ENCODE measurements at places on chromosomes 2 and 18. TPM values are rescaled to one million over a fixed set of nuclear protein-coding genes. Genes with fewer than 3 reads are reported as not detected.
A peak's percentile ranks its signal among the peaks of the same experiment; 100 is the strongest.

- peak; percentile 90 for DNase-seq
These were observed 75.0 kb downstream of the CTIF start for GRCh38 chr18:48613589-48614404.

DNA sequence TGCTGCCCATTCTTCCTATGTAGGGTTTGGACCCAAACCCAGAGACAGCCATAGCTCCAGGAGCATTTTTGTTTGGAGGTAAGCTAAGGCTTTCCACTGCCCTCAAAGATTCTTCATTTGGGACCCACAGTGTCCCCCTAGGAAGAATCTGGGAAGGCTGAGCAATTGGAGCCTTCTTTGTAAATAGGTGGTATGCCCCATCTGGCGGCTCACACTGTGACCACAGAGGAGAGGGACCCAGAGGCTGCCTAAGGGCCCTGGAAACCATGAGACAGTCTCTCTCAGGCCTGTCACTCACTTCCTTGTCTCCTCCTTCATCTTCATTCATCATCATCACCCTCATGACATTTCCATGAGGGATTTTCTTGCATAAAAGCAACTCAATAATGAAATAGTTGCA is 215.4 kb upstream of the OSR1 start:
- DNase-seq, result no peak

NEU2 gene
- not detected for polyA plus RNA-seq

GRCh38 chr18:9334973-9335696 is 562 bp downstream of the TWSG1 start:
- DNase-seq, result peak; percentile 66

SLC8A1 gene
- polyA plus RNA-seq, result 0.97 TPM

GRCh38 chr2:102018823-102019445 is 27.2 kb downstream of the IL1R2 start:
- no peak for DNase-seq

GRCh38 chr2:37669446-37669845 is 2.0 kb downstream of the CDC42EP3 start:
- DNase-seq, result no peak

DNA sequence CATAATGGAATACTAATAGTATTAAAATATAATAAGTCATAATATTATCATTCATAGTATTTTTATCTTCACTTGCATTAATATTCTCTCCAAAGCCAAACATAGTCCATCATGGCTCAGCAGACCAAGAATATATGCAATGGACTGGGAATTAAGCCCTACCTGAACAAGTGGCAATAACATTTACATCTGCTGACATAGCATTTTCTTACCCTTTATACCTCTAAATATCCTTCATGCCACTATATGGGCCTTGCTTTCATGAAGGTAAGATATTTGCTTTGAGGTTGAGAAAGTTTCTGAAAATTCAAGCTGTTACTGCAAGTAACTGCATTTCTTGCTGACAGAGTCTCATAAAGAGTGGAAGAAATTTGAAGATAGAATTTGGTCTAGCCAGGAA is 847.4 kb upstream of the GCFC2 start:
- DNase-seq, result no peak

PAX8 gene
- polyA plus RNA-seq, result not detected

GRCh38 chr2:176774766-176775451 is 437.7 kb upstream of the HNRNPA3 start:
- DNase-seq, result no peak

DNA sequence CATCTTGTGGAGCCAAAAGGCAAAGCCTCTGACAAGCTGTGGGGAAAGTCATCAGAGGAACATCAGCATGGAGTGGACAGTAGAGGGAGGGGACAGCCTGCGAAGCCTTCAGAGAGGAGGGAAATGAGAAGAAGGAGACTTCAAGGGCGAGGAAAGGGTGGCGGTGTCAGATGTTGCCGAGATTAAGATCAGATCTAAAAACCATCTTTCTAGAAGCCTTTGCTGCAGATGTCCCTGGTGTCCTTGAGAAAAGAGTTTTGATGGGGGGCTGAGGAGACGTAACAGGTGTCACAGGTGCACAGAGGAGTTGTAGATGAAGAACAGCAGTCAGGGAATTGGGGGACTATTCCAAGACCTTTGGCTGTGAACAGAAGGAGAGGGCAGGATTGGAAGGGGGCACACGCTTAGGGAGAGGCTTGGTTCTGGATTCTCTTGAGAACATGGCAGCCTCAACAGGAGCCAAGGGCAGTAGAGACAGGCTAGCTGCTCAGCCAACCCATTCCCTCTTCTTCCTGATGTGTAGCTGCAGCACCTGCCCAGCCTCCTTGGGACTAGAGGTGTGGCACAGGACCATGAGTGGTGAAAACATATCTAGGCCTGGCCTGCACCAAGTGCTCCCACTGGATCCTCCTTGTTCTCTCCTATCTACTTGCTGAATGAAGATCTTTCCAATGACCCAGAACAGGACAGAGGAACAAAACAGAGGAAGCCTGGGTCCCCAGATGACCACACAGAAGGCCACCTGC is 22.7 kb upstream of the NCL start:
- no peak for DNase-seq

PTPN4 gene
- 2.1 TPM for polyA plus RNA-seq

- no peak for DNase-seq
These were observed 165.6 kb downstream of the MREG start for GRCh38 chr2:215847718-215848117.

DNA sequence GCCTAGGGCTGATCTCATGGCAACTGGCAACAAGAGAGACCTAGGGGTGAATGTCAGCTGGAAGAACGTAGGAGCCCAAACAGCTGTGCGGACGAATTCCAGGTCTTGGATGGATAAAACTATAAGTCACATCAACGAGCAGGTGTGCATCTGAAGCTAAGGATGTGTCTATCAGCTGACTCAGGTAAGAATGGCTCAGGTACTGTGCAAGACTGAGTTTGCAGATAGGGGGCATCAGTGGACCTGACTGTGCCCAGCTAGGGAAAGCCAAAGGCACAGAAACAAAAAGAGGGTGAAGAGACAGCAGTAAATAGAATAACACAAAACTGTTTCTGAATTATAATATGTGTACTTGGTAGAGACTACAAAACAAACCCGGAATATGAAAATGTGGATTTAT is 357.3 kb downstream of the ZEB2 start:
- DNase-seq, result no peak
